ENCODE measurements at places on chromosomes 1 and 21.

- peak; percentile 15 for DNase-seq
These were observed 397.9 kb downstream of the HHAT start for GRCh38 chr1:210726621-210727020.

- no peak for DNase-seq
These were observed 57.0 kb downstream of the MDM4 start for GRCh38 chr1:204572923-204573922.

GRCh38 chr1:183239220-183239742, 53.2 kb downstream of the LAMC2 start:
- DNase-seq = no peak

DNA sequence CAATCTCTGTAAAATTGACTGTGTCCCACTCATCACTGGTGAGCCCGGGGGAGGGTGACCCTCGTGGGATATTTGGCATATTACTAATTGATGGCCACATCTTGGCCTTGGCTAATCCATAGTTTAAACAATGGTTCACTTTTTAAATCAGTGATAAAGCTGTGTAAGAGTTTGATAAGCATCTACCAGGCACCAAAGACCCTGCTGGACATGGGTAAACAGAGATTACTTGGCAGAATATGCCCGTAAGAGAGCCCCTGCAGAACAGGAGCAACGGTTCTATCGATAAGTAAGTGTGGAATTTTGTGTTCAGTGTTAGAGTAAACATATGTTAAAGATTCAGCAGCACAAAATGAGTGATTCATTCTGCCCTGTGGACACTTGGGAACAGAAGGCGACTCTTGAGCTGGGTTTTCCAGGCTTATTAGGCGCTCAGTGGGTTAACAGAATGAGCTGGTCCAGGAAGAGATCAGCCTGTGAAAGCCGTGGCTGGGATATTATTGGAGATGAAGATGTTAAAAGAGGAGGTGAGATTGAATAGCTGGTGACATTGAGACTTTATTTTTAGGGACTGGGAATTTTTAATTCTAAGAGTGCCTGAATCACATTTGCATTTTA, 55.9 kb downstream of the CNST start:
- DNase-seq = no peak

- no peak for DNase-seq
These were observed 214.4 kb downstream of the BARHL2 start for GRCh38 chr1:90502696-90503095.

DNA sequence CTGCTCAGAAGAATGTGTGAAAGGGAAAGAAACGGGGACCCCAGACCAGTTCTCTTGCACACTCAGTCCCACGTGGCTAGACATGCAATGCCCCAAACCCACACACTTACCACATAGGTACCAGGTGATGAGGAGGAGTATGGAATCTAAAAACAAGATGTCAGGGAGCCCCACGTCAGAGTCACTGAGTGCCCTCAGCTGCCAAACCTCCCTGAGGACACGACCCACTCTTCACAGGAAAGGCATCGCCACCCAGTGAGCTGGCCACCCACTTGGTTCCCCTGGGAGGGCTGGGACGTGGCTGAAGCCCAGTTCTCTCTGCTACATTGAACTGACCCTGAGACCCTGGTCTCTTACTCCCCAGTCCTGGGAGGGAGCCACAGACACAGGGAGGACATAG, 41.4 kb downstream of the MRPL37 start:
- DNase-seq = no peak

- no peak for DNase-seq
These were observed 8.7 kb downstream of the IL12RB2 start for GRCh38 chr1:67316180-67316902.

GRCh38 chr1:167332503-167332902, 111.8 kb downstream of the POU2F1 start:
- DNase-seq = no peak

GRCh38 chr1:203060115-203060514, 25.7 kb downstream of the MYOG start:
- no peak for DNase-seq

GRCh38 chr1:63466181-63466580, 56.8 kb downstream of the ITGB3BP start:
- no peak for DNase-seq

GRCh38 chr1:244085891-244086290, 34.8 kb downstream of the ZBTB18 start:
- DNase-seq = no peak

- DNase-seq = peak; percentile 24
These were observed 48.7 kb upstream of the KIF1B start for GRCh38 chr1:10161541-10162290.

DNA sequence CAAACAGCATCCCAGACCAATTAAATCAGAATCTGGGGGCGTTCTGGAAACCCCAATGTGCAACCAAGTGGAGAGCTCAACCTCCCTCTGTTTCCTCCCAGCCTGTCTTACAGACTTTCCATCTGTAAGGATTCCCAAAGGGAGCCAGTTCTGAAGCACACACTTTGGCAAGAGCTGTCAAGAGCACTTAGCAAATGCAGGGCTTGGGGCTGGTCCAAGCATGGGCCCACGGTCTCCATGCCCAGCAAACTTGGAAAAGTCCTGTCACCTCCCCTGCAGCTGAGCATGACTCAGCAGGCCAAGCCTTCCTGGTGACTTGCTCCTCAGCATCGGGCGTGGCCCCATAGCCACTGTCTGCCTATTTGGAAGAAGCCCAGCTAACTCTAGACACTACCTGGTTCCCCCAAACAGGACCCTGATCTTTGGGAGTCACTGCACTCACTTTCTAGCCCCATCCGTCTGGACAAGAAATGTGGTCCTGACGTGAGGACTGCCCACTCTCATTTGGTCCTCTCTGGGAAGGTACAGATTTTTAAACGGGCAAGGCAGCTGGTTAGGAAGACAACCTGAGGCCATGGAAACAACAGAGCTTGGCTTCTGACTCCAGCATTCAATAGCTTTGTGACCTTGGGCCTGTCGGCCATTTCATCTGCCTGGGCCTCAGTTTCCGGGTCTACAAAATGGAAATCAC, 16.9 kb downstream of the SLC2A1 start:
- DNase-seq = peak; percentile 61

DNA sequence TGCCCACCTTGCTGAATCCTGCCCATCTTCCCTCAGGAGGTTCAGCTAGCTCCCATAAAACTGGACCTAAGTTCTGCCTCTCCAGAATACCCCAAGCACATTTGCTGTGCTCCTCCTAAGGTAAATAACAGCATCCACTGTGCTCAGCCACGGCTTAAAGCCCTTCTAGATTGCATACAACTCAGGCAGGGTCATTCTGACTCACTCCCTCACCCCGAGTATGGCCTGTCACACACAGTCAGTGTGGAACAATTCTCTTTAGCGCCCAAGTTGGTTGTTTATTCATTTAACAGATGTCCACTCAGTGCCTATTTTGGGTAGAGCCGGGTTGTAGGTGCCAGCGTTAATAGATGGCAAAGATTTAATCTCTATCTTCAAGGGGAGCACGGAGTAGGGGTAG, 147.5 kb upstream of the EDN2 start:
- no peak for DNase-seq

DNA sequence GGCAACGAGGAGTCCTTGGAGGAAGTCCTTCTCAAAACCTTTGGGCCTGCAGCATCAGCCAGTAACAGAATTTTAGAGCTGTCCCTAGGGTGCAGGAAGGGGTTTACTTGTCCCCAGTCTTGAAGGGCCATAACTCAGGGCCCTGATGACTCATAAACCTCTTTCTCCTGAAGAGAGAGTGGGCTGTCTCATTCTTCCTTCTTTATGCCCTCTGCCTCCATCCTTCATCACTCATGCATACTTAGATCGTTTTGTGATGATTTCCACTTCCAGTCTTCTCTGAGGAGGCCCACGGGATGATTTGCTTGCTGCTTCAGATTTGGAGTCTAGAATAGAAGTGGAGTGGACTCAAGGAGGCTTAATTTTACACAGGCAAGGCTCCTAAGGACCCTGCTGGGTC, 60.2 kb downstream of the NDUFS5 start:
- no peak for DNase-seq

- DNase-seq = no peak
These were observed 73.7 kb downstream of the KCNN3 start for GRCh38 chr1:154796303-154796892.

DNA sequence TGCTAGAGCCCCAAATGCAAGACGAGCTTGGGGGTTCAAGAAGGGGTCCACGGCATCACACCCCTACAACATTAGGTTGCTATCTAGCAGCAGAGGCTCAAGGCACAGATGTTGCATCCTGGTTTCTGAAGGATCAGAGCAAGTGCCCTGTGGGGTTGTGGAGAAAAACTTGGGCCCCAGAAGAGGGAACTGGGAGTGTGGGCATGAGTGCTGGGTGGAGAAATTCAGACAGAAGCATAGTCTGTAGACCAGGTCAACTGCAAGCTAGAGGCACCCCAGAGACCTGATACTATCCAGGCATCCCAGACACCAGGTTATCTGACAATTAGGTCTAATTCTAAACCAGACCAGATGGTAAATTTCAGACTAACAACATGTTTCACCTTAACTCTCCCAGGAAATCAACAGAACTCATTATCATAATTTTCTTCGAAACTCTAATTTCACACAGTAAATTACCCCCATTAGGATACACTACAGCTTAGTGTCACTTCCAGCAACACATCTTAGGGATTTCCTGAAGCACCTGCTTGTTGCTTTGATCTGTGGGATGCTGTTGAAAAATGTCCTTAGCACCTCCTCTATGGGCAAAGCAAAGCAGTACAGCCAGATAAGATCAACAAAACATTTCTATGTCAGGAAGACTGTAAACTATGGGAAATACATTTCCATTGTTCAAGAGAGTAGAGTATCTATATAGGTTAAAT, 179.3 kb downstream of the VAV3 start:
- no peak for DNase-seq

DNA sequence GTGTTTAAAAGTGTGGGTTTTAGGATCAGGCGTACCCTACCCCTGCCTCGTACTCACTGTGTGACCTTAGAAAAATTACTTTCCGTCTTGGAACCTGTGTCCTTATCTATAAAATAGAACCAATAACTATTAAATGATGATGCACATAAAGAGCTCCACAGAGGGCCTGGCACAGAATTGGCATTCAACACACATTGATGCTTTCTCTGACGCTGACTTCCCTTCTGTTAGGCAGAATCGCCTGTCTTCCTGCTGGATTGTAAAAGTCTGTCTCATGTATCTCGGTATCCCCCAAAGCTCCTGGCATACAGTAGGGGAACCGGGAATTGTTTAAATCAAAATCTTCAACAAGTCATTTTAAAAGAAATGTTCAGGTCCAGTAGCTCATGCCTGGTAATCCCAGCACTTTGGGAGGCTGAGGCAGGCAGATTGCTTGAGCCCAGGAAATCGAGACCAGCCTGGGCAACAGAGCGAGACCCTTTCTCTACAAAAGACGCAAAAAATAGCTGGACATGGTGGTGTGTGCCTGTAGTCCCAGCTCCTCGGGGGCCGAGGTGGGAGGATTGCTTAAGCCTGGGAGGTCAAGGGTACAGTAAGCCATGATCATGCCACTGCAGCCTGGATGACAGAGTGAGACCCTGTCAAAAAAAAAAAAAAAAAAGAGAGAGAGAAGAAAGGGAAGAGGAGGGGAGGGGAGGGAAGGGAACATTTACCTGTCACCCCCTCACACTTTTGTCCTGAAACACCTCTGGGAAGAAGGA, 41.3 kb upstream of the FHAD1 start:
- no peak for DNase-seq

- no peak for DNase-seq
These were observed 74.1 kb downstream of the VPS26C start for GRCh38 chr21:37193006-37193405.

DNA sequence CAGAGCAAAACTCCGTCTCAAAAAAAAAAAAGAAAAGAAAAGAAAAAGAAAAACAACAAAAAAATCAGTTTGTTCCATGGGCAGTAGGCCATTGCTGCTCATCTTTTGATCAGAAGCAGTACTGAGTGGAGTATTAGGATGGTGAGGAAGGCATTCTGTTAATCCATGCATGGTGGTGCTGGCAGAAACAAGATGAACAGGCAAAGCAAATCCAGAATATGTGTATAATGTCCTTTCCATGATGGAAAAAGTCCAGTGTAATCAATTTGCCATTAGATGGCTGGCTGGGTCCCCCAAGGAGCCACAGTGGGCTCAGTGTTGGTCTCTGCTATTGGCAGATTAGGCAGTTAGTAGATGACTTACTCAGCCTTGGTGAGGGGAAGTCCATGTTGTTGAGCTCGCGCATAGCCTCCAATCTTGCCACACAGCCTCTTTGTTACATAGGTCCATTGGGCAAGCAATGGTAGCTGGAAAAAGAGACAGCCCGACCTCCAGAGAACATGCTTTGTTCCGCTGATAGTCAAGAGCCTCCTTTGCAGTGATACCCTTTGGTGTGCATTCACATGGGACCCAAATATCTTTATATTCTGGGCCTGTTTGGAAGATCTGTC, 23.3 kb downstream of the H3-3A start:
- DNase-seq = no peak

GRCh38 chr1:86992861-86993260, 78.4 kb downstream of the HS2ST1 start:
- no peak for DNase-seq

DNA sequence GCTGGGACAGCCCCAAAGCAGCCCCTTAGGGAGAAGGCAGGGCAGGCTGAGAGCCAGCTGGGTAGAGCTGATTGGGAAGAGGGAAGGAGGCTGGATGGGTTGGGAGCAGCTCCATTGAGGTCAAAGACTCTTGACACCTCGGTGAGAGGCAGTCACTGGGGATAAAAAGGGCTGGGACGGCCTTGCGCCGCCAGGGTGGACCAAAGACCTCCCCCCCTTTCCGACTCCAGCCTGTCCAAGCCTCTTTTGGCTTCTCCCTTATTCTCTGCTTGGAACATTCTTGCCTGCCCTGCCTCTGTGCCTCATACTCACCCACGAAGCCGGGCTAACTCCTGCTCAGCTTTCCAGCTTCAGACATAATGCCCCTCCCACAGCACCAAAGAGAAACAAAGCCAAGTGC, 51.1 kb downstream of the LRRC38 start:
- DNase-seq = no peak

GRCh38 chr1:209324901-209325871, 258.3 kb upstream of the CAMK1G start:
- DNase-seq = no peak

- DNase-seq = no peak
These were observed 129.2 kb downstream of the DHRS3 start for GRCh38 chr1:12488666-12489354.

DNA sequence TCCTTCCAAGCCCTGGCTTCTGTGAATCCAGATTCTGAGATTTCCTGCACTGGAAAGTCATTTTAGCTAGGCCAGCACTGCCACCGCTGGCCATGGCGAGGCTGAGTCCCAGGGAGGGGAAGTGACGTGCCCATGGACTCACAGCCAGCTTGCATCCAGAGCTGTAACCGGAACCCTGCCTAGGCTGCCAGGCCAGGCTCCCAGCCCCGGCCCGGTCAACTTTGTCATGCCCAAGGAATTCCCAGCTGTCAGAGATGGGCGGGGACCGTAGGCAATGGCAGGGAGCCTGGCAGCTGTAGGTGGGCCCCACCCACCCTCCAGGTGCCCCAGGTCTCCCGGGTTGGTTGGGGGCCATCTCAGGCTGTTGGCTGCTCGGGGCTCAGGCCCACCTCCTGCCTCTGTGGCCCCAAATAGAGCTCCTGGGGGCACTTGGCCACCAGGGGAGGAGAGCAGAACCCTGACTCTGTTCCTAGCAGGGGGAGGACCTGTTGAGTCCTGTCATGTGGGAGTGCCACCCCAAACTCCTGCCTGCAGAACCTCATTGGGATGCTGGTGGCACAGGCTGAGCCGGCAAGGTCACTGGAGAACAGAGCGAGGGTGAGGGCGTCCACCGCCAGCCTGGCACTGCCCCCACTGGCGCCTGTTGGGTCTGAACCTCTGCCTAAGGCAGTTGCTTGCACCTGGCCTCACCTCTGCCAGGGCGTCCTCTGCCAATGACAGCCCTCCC, 57.8 kb downstream of the FOXO6 start:
- DNase-seq = no peak

Measured in globus pallidus (tissue), 1 donor.